Dermis microvascular lymphatic vessel endothelial cell (primary cell): ENCODE measurements at places on chromosomes 5 and 9. TPM values are rescaled to one million over a fixed set of nuclear protein-coding genes. Genes with fewer than 3 reads are reported as not detected.

RUFY1 gene
- 42.6 and 44.3 TPM in 2 replicates for total RNA-seq

OR1J2 gene
- total RNA-seq = not detected in 2 replicates

WDR38 gene
- total RNA-seq = not detected in 2 replicates

CAMK4 gene
- total RNA-seq = under 0.01 and 0.13 TPM in 2 replicates

SHOC1 gene
- not detected in 2 replicates for total RNA-seq

BARHL1 gene
- total RNA-seq = not detected in 2 replicates

GRM6 gene
- not detected in 2 replicates for total RNA-seq

MVB12B gene
- total RNA-seq = 8.6 and 16.3 TPM in 2 replicates

TYRP1 gene
- 0.51 and 0.63 TPM in 2 replicates for total RNA-seq

ZFP37 gene
- total RNA-seq = 0.77 and 1.4 TPM in 2 replicates

ENTPD8 gene
- 0.25 and 0.26 TPM in 2 replicates for total RNA-seq

DIPK1B gene
- total RNA-seq = 70.8 and 93.8 TPM in 2 replicates

PCDHA1 gene
- total RNA-seq = under 0.01 TPM in 1 of 2 replicates, not detected in the other

SURF6 gene
- 5.3 and 7.3 TPM in 2 replicates for total RNA-seq

PDE6A gene
- under 0.01 and 0.13 TPM in 2 replicates for total RNA-seq

PTAR1 gene
- 35.3 and 52.2 TPM in 2 replicates for total RNA-seq

OR1L8 gene
- total RNA-seq = 0.13 and 0.25 TPM in 2 replicates

SPATA31D4 gene
- total RNA-seq = not detected in 2 replicates

TXNDC8 gene
- total RNA-seq = not detected in 2 replicates

SLC22A5 gene
- total RNA-seq = 3.0 and 3.7 TPM in 2 replicates

LRRC19 gene
- not detected in 2 replicates for total RNA-seq

NTNG2 gene
- under 0.01 and 0.77 TPM in 2 replicates for total RNA-seq

DIRAS2 gene
- 0.39 and 2.7 TPM in 2 replicates for total RNA-seq

TMEM171 gene
- 0.76 and 1.4 TPM in 2 replicates for total RNA-seq

GDA gene
- not detected in 2 replicates for total RNA-seq

TRAF1 gene
- total RNA-seq = 0.51 and 1.2 TPM in 2 replicates

GFI1B gene
- total RNA-seq = under 0.01 TPM in 1 of 2 replicates, not detected in the other

CSF2 gene
- total RNA-seq = 0.13 TPM in 1 of 2 replicates, not detected in the other

CKMT2 gene
- total RNA-seq = 0.13 and 0.38 TPM in 2 replicates

GARNL3 gene
- 2.3 and 3.3 TPM in 2 replicates for total RNA-seq

HACD4 gene
- total RNA-seq = 0.25 and 0.26 TPM in 2 replicates

PCDHGC3 gene
- 12.3 and 15.6 TPM in 2 replicates for total RNA-seq

FOXD4L5 gene
- under 0.01 TPM in 1 of 2 replicates, not detected in the other for total RNA-seq

PCDHGB1 gene
- 0.39 and 1.1 TPM in 2 replicates for total RNA-seq

SLC6A7 gene
- total RNA-seq = not detected in 2 replicates

AGXT2 gene
- total RNA-seq = not detected in 2 replicates

FAXDC2 gene
- total RNA-seq = 5.0 and 14.4 TPM in 2 replicates

PCDHA7 gene
- total RNA-seq = 0.13 and 0.38 TPM in 2 replicates

DRD1 gene
- total RNA-seq = not detected in 2 replicates

GLRA1 gene
- total RNA-seq = not detected in 2 replicates

SPOCK1 gene
- total RNA-seq = 1.0 and 1.3 TPM in 2 replicates

FEM1C gene
- total RNA-seq = 10.9 and 12.5 TPM in 2 replicates

IL3 gene
- not detected in 2 replicates for total RNA-seq

CERT1 gene
- total RNA-seq = 20.0 and 43.1 TPM in 2 replicates

TEK gene
- total RNA-seq = 147 and 167 TPM in 2 replicates

EIF4E1B gene
- total RNA-seq = under 0.01 TPM in 1 of 2 replicates, not detected in the other

MZB1 gene
- 0.13 TPM in 1 of 2 replicates, not detected in the other for total RNA-seq

PTPDC1 gene
- total RNA-seq = 3.6 and 4.7 TPM in 2 replicates

SHISAL2B gene
- total RNA-seq = not detected in 2 replicates

ADGRV1 gene
- total RNA-seq = 0.13 and 0.25 TPM in 2 replicates

PDLIM4 gene
- 20.7 and 26.7 TPM in 2 replicates for total RNA-seq

ZNF462 gene
- total RNA-seq = 4.6 and 4.9 TPM in 2 replicates

CBY3 gene
- not detected in 2 replicates for total RNA-seq

ADRB2 gene
- total RNA-seq = 10.7 and 12.3 TPM in 2 replicates

NKD2 gene
- total RNA-seq = 0.13 and 0.76 TPM in 2 replicates
